Keratinocyte (primary cell): ENCODE measurements at places on chromosomes 2 and 18. TPM values are rescaled to one million over a fixed set of nuclear protein-coding genes. Genes with fewer than 3 reads are reported as not detected.

Gene ANKRD62
- polyA plus RNA-seq: not detected in 3 replicates

Gene CCT4
- polyA plus RNA-seq: 120 to 227 TPM (median 175 TPM) in 3 replicates

Gene GPR35
- 0.04 to 0.17 TPM (median 0.09 TPM) in 3 replicates for polyA plus RNA-seq

Gene SRD5A2
- 0.02 to 0.28 TPM (median 0.04 TPM) in 3 replicates for polyA plus RNA-seq

Gene DYTN
- polyA plus RNA-seq: not detected in 3 replicates

Gene CEP192
- polyA plus RNA-seq: 10.4 to 16.6 TPM (median 11.1 TPM) in 3 replicates

Gene FSHR
- polyA plus RNA-seq: not detected in 3 replicates

Gene VWA3B
- 0.05 to 0.24 TPM in 2 of 3 replicates, not detected in the other for polyA plus RNA-seq

Gene LYPD6B
- 17.0 to 30.8 TPM (median 24.7 TPM) in 3 replicates for polyA plus RNA-seq

Gene NT5DC4
- 0.03 to 1.00 TPM (median 0.07 TPM) in 3 replicates for polyA plus RNA-seq

Gene CFC1
- not detected in 3 replicates for polyA plus RNA-seq

Gene SS18
- polyA plus RNA-seq: 134 to 169 TPM (median 140 TPM) in 3 replicates

Gene PTH2R
- not detected in 3 replicates for polyA plus RNA-seq

Gene HOXD1
- not detected in 3 replicates for polyA plus RNA-seq

Gene ANKZF1
- 20.9 to 41.0 TPM (median 35.1 TPM) in 3 replicates for polyA plus RNA-seq

Gene GKN2
- polyA plus RNA-seq: 0.08 TPM in 1 of 3 replicates, not detected in the others

Gene C18orf32
- polyA plus RNA-seq: 22.7 to 35.7 TPM (median 23.5 TPM) in 3 replicates

Gene GALNT3
- polyA plus RNA-seq: 23.9 to 70.3 TPM (median 34.4 TPM) in 3 replicates

Gene EGR4
- not detected in 3 replicates for polyA plus RNA-seq

Gene ZSWIM2
- polyA plus RNA-seq: not detected in 3 replicates

Gene SIX3
- not detected in 3 replicates for polyA plus RNA-seq

Gene G6PC2
- polyA plus RNA-seq: not detected in 3 replicates

Gene CCDC121
- polyA plus RNA-seq: 0.86 to 1.1 TPM (median 1.1 TPM) in 3 replicates

Gene RBKS
- polyA plus RNA-seq: 1.5 to 1.9 TPM (median 1.8 TPM) in 3 replicates

Gene UNC50
- polyA plus RNA-seq: 45.4 to 75.2 TPM (median 52.9 TPM) in 3 replicates

Gene MPPE1
- polyA plus RNA-seq: 14.4 to 25.0 TPM (median 21.0 TPM) in 3 replicates

Gene DTYMK
- 19.4 to 32.1 TPM (median 31.6 TPM) in 3 replicates for polyA plus RNA-seq

Gene SULT1C2
- polyA plus RNA-seq: 0.06 TPM in 1 of 3 replicates, not detected in the others

Gene MIB1
- polyA plus RNA-seq: 17.0 to 24.8 TPM (median 18.0 TPM) in 3 replicates

Gene ZCCHC2
- polyA plus RNA-seq: 12.9 to 15.3 TPM (median 14.1 TPM) in 3 replicates

Gene FBXO48
- polyA plus RNA-seq: 0.85 to 1.9 TPM (median 1.0 TPM) in 3 replicates

Gene WDPCP
- 2.4 to 2.9 TPM (median 2.7 TPM) in 3 replicates for polyA plus RNA-seq

Gene LYPD1
- 0.02 to 0.03 TPM (median 0.03 TPM) in 3 replicates for polyA plus RNA-seq

Gene ATAD2B
- 2.7 to 4.4 TPM (median 3.6 TPM) in 3 replicates for polyA plus RNA-seq

Gene FOXD4L1
- polyA plus RNA-seq: 0.05 to 0.09 TPM (median 0.08 TPM) in 3 replicates

Gene AGPS
- polyA plus RNA-seq: 14.1 to 28.0 TPM (median 15.7 TPM) in 3 replicates

Gene PLEKHH2
- polyA plus RNA-seq: 0.84 to 1.3 TPM (median 1.0 TPM) in 3 replicates

Gene TFCP2L1
- polyA plus RNA-seq: 29.4 to 35.8 TPM (median 31.0 TPM) in 3 replicates

Gene ITPRID2
- polyA plus RNA-seq: 86.3 to 146 TPM (median 91.4 TPM) in 3 replicates
